Ureter (tissue), 1 donor: ENCODE measurements at places on chromosomes 5 and 9.

GRCh38 chr5:74149395-74149794 lies 491.1 kb downstream of the ENC1 start:
- DNase-seq, result peak; percentile 46

- DNase-seq, result no peak
Observed at GRCh38 chr9:109604781-109605180, 106.7 kb upstream of the PTPN3 start.

DNA sequence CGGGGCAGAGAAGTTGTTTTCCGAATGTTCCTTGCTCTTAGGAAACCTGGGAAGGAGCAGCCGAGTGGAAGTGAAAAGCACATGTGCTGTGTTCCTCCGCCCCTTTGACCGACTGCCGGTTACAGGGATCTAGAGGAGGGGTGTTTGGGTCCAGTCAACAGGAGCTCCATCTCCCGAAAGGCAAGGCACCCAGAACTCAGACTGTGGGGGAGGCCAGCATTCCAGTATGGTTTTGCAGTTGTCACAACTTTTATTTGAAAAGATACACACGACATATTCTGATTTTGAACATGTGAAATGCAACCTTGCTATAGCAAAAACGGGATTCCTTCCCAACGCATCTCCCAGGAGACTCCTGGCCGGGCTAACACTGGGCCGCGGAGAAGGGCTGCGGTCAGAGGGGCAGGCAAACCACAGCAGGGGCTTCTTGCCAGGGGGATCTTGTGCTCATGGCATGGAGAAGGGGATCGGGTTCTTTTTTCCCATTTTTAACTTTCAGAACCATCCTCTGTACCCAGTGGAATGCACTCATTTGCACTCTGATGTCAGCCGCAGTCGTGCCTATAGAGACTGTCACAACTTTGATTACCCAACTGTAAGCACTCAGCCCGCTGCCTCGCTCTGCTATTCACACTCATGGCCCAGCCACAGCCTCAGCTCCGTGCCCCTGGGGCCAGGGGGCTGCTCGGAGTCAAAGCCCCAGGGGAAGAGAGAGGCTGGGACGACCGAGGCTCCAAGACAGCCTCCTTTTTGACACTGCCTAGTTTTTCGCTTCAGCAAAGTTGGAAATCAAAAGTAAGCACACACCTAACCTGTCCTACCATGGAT lies 3.9 kb downstream of the QRFP start:
- no peak for DNase-seq

GRCh38 chr9:95316794-95317118 lies 753 bp downstream of the FANCC start:
- DNase-seq, result peak; percentile 63
